CD4-positive, alpha-beta T cell treated with Interleukin-6 at 100 ng/mL for 8 hours (primary cell): ENCODE measurements at places on chromosomes 3 and 15.

DNA sequence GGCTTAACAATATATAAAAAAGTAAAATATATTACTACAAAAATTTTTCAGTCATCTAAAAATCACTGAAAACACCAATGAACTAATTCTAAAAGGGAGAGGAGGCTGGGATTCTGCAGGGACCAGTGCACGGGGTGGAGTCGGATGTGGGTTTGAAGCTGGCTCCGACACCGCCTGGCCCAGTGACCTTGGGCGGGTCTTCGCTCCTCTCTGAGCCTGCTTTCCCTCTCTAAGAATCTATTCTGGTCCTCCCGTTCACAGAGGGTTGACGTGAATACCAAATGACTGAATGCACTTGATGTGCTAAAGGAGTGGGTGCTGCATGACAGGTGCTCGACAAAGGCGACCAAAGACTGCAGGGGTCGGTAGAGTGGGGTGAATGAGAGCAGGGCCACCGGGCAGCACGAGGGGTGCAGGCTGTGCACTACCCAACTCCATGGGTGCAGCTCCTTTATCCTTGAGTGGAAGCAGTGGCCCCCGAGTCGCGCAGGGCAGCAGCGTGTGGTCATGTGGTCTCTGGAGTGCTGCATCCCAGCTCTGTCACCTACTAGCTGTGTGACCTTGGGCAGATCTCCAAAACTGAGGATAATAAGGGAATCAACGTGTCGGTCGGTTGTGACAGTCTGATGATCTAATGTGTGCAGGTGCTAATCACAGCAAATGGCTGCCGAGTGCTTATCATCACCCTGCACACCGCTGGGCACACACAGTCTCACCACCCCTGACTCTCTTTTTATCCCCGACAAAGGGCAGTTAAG is 8.6 kb upstream of the IQSEC1 start:
- no peak for DNase-seq

DNA sequence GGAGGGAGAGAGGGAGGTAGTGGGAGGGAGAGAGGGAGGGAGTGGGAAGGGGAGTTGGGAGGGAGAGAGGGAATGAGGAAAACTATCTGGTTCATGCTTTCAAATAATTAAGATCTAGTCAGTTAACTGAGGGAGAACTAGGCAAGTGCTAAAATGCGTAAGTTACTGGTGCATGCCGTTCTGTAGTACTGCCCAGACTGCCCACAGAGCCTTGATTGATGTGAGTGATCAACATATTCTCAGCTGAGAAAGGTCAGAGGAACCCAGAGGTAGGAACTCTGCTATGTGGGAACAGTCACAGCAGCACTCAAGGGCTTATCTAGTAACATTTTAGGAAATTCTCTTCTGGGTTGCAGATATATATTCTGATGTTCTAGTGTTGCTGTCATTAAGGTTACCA is 149.8 kb upstream of the ROBO1 start:
- DNase-seq: no peak

- DNase-seq: no peak
These were observed 764.4 kb upstream of the LMCD1 start for GRCh38 chr3:7737263-7737662.

DNA sequence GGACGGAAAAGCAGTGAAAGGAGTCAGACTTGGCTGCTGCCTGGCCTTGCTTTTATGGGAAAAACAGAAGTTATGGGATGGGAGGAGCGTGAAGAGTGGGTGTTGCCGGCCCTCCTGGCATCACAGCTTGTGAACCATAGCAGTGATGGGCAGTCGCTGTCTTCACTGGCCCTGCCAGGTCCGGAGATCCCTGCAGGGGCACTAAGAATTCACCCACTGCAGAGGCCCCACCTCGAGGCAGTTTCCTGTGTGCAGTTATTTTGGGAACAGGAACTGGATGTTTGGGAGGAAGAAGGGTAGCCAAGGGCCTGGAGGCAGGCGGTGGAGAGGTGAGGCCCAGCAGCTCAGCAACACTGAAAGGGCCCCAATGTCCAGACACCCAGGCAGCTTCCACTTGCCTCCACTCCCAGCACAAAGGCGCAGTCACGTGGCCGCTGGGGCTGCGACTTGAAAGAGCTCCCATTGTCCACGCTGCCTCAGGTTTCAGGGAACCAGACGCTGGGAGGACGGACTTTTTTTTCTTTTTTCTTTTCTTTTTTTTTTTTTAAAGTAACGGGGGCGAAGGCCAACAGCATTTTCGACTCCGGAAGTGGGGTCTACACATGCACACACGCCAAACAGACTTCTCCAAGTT is 255.6 kb downstream of the ZNF621 start:
- no peak for DNase-seq

DNA sequence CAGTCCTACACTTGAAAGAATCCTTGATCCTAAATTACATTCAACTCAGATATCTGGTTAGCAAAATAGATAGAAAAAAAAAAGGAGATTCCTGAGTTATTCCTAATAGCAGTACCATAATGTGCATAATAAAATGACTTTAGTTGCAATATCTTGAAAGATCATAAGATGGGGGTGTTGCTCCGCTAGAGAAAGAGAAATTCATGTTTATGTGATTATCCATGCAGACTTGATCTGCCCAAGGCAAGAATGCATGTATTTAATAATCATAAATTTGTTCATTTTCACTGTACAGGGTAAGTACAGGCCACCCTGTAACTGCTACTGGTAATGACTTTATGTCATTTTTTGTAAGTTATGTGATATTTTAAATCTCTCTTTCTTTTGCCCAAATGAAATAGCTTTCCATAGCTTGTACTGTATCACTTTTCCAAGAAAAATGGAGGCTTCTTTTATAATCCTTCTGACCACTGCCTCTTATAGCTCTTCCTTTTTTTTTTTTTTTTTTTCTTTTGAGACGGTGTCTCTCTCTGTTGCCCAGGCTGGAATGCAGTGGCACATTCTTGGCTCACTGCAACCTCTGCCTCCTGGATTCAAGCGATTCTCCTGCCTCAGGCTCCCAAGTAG is 84.6 kb downstream of the HCN4 start:
- DNase-seq: no peak

DNA sequence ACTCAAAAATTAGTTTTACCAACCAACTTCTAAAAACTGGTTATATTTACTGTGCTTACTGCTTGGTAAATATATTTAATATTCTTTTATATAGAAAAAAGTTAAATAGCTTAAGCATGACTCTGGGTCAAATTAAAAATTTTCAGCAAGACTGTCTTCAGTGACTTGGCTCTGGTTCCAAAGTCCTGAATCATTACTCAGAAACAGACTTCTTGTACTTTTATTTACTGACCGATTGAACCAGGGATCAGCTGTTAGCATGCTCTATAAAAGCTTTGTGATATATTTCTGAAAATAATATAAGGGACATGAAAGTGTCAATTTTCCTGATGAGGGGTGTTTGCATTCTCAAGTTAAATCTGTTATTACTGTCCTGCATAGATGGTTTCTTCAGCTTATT is 164.3 kb downstream of the MCTP2 start:
- DNase-seq: no peak

- no peak for DNase-seq
These were observed 57.0 kb downstream of the TMCC1 start for GRCh38 chr3:129836381-129837064.

DNA sequence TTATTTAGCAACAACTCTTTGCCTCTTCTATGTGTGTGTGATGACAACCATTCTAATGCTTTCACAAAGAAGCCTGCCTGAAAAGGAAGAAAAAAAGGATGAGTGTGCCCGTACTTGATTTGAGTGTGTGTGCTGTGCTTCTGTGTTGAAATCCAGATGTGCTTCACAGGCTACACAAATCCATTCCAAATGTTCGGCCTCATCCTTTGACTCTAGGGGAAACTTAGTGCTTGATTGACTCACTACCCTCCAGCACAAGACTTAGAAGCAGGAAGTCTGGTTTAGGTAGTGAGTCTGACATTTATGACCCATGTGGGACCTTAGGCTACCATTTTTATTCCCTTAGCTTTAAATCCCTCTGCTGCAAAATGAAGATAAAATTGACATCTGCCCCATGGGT is 108.8 kb upstream of the PLAAT1 start:
- no peak for DNase-seq

- no peak for DNase-seq
These were observed 62.2 kb upstream of the MCF2L2 start for GRCh38 chr3:183490653-183491052.

- no peak for DNase-seq
These were observed 2.4 kb upstream of the CXCR6 start for GRCh38 chr3:45940781-45941365.

DNA sequence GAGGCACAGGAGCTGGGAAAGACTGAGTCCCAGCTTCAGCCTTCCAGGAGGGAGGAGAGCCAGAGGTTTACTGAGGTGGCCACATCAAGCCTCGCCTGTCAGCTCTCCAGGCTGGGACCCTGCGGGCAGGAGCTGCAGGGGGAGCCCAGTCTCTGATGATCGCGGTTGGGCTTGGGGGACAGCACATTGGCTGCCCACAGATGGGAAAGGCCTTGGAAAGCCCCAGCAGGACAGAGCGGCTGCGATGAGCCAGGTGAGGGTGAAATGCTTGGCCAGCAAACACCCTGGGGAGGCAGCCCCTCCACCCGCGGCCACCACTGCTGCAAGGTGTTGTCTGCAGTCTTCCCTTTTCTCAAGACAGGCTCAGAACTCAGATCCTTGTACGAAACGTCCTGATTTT is 31.2 kb downstream of the SEC61A1 start:
- no peak for DNase-seq

- DNase-seq: no peak
These were observed 76.2 kb upstream of the HERC1 start for GRCh38 chr15:63909819-63910437.

DNA sequence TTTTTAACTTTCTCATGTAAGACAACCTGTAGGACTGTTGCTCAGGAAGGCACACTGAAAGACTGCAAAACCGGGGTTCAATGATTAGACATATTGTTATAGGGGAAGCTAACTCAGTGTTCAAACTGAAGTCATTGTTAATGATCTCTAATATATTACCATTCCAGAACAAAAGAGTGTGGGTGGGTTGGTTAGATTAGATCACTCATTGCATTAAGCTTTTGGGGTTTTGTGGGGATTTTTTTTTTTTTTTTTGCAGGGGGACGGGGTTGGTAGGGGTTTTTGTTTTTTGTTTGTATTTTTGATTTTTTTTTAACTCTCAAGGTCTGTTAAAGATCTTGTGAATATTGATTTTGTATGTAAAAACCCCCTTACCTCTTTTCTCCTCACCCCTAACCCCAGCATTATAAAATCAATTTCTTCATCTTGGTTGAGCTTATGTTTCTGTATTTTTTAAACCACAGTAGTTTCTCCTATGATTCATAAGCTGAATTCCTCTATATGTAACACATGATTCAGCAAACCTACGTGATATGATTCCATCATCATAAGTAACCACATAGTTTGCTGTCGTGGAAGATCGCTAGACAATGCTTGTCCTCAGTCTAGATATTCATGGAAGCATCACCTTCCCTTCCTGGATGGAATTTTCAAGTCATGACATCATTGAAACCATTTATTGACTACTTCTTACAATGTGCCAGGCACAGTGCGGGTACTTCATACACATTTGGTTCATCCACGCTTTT is 544.1 kb upstream of the MDFIC2 start:
- no peak for DNase-seq

- DNase-seq: no peak
These were observed 35.5 kb downstream of the B3GALNT1 start for GRCh38 chr3:161069511-161070251.

- no peak for DNase-seq
These were observed 14.1 kb downstream of the SOX2 start for GRCh38 chr3:181725830-181726229.

- no peak for DNase-seq
These were observed 8.4 kb downstream of the DNAJA4 start for GRCh38 chr15:78272776-78273175.

GRCh38 chr15:59446232-59446957 is 8.4 kb downstream of the FAM81A start:
- DNase-seq: no peak

- no peak for DNase-seq
These were observed 7.4 kb downstream of the SLC35A5 start for GRCh38 chr3:112569265-112569664.

GRCh38 chr15:55829826-55830225 is 86.9 kb upstream of the PRTG start:
- no peak for DNase-seq

- DNase-seq: no peak
These were observed 48.3 kb downstream of the NPTN start for GRCh38 chr15:73584699-73585420.

- DNase-seq: no peak
These were observed 227.8 kb upstream of the LYSMD4 start for GRCh38 chr15:99961011-99961441.

DNA sequence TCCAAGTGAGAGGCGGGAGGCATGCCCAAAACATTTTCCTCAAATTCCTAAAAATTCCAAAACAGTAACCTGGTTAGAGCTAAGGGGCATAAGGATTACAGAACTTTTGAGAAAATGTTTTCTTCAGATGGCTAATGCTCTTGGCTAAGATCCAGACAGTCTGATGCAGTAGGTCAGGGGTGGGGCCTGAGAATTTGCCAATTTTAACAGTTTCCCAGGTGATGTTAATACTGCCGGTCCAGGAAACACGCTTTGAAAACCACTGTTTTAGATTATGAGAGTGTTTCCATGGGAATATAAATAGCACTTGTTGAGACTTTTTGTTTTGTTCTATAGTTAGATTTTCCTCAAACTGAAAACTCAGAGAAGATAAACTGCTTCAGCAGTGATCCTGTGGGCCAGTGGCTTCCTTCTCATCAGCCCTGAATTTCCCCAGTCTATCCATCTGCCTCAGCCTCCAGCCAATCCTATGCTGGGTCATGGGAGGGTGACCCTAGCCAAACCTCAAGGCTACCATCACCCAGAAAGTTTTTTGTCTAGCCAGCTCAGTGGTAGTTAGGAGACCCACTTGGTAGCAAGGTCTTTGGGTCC is 71.6 kb upstream of the ACP3 start:
- no peak for DNase-seq

DNA sequence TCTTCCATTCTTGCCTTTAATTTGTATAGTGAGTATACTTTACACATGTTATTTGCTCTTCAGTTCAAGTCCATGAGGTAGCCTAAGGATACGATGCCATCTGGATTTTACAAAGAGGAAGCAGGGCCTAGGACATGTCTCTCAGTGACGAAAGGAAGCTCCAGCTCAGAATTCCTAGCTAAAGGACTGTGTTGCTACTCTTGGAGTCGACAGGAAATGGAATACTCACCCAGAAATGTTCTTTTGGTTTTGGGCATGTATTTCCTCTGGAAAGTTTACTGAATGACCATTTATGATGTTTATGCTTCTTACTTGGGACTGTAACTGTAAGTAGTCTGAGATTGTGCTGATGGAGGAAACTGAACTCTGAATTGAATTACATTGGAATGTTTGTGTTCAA is 12.5 kb downstream of the OXNAD1 start:
- DNase-seq: no peak

GRCh38 chr3:169453256-169454059 is 210.1 kb downstream of the MECOM start:
- no peak for DNase-seq

DNA sequence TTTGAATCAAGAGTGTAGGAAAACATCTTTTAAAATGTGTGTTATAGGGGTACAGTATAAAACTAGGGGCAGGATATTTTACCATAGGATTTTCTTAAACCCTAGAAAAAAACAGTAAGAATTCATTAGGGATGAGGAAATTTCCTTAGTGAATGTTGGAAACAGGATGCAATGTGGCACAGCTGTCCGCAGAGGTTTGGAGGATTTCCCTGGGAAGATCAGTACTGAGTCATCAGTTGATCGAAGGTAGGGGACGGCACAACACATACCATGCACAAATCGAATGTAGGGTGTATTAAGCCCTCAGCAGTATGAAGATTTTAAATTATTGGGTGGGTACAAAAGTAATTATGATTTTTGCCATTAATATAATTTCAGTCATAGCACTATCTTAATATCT is 49.9 kb downstream of the FNDC3B start:
- no peak for DNase-seq
